ENCODE measurements at places on chromosomes 6 and 20.

- DNase-seq, result no peak
These were observed 208.5 kb upstream of the SSTR4 start for GRCh38 chr20:22826306-22827230.

- no peak for DNase-seq
These were observed 3.0 kb upstream of the DLGAP4 start for GRCh38 chr20:36303020-36303595.

DNA sequence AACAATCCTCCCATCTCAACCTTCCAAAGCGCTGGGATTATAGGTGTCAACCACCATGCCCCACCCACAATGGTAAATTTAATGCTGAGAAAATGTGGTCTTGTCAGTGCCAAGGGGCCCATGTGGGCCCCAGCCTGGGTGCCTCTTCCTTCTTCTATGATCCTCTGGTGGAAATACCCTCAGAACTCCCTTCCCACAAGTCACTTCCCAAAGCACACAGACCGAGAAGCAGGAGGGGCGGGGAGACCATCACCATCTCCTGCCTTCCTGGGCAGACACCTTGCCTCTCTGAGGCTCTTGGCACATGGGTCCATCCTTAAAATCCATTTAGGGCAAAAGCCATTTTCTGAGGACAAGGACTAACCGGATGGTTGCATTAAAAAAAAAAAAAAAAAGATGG is 59.0 kb downstream of the NOL4L start:
- no peak for DNase-seq

- no peak for DNase-seq
These were observed 28.1 kb upstream of the BMP7 start for GRCh38 chr20:57294550-57294949.

DNA sequence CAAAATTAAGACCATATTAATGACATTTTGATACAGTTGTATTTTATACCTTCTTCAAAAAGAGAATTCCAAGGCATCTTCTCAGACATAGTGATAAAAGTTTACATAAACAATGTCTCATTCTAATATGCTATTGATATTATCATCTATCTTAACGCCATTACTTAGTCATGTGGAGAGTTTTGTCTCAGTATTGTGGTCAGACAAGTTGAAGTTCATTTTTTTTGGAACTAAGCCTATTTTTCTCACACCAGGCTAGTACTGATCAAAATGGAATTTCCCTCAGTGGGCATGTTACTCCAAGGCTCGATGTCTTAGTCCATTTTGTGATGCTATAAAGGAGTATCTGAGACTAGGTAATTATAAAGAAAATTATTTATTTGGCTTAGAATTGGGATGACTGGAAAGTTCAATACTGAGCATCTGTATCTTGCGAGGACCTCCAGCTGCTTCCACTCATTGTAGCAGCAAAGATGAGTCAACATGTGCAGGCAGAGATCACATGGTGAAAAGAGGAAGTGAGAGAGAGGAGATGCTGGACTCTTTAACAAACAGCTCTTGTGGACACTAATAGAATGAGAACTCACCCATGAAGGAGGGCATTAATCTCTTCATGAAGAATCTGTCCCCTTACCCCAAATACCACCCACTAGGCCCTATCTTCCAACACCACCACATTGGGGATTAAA is 825.5 kb upstream of the MANEA start:
- no peak for DNase-seq

GRCh38 chr20:60476045-60476444 is 517.8 kb downstream of the CDH26 start:
- DNase-seq, result no peak

GRCh38 chr6:1227935-1228753 is 83.8 kb upstream of the FOXQ1 start:
- DNase-seq, result no peak

- DNase-seq, result no peak
These were observed 269.8 kb downstream of the CDC5L start for GRCh38 chr6:44657206-44657819.

- DNase-seq, result no peak
These were observed 39.0 kb downstream of the SLC17A5 start for GRCh38 chr6:73614802-73615201.

GRCh38 chr6:39210450-39210849 is 18.8 kb downstream of the KCNK5 start:
- DNase-seq, result no peak

- DNase-seq, result no peak
These were observed 680.9 kb upstream of the AGPAT4 start for GRCh38 chr6:161954699-161955276.

DNA sequence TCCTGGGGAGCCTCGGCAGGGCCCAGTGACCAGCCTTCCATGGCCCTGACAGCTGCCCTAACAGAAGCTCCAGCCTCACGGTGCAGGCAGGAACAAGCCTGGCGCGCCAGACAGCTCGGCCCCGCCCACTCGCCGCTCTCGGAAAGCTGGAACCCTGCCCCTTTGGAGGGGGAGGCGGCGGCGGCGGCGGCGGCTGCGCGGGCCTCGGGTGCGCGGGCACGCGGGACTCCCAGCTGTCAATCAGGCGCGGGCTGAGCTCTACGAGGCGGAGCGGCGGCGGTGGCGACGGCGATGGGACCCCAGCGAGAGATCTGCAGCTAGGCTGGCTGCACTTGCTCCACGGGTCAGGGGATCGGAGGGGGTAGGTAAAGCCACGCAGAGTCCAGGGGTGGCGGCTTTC is at the start of gene NRSN1:
NRSN1 (plus strand) TSS at position 236 of the 400 bp plus-strand sequence. CDS start 8,113 bp downstream, outside the sequence.
- DNase-seq, result peak; percentile 64

DNA sequence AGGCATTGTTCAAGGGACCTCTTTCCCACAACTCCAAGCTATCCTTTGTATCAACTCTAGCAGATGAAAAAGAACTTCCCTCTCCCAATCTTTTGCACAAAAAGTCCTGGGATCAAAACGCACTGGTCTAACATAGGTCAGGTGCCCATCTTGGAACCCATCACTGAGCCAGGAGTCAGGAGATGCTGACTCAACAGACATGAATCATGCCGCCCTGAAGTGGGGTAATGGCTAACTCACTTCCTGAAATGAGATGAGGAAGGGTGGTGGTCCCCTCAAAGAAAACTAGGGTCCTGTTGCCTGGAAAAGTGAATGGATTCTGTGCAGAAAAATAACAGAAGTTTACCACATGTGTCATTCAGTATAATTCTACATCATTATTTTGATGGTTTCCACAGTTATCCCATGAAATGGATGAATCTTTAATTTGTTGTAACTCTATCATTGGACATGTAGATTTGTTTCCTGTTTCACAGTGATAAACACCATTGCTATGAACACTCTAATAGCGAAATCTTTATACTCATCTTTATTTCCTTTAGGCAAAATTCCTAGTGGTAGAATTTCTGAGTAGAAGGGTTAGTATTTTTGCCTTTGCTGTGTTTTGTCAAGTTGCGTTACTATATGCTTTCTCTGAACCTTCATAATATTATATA is 151.3 kb downstream of the SLC16A10 start:
- no peak for DNase-seq

DNA sequence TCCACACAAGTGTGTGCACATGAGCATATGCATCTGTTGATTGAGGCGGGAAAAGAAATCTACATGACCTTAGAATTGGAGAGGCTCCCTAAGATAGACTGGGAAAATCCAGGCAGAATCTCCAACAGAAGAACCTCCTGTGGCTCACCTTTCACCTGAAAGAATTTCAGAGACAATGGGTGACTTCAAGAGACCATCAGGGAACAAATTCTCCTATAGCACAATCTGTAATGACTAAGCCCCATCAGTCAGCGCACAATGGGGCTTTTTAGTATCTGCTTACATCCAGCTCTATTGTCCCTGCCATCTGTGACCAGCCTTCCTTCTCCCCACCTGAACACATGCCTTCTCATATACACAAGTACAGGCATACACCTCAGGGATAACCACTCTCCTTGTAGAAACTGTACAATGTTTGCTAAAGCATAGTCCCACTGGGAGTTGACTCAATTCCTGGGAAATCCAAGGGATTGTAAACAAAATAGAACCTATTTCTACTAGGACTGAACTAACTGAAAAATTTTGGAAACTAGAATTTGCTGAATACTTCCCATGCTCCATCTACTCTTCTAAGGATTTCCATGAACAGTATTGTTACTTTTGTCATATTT is 150.8 kb upstream of the STXBP5 start:
- DNase-seq, result no peak
